ENCODE measurements at places on chromosomes 11 and 22. TPM values are rescaled to one million over a fixed set of nuclear protein-coding genes. Genes with fewer than 3 reads are reported as not detected.

AAMDC gene
- 5.2 TPM for total RNA-seq

DNA sequence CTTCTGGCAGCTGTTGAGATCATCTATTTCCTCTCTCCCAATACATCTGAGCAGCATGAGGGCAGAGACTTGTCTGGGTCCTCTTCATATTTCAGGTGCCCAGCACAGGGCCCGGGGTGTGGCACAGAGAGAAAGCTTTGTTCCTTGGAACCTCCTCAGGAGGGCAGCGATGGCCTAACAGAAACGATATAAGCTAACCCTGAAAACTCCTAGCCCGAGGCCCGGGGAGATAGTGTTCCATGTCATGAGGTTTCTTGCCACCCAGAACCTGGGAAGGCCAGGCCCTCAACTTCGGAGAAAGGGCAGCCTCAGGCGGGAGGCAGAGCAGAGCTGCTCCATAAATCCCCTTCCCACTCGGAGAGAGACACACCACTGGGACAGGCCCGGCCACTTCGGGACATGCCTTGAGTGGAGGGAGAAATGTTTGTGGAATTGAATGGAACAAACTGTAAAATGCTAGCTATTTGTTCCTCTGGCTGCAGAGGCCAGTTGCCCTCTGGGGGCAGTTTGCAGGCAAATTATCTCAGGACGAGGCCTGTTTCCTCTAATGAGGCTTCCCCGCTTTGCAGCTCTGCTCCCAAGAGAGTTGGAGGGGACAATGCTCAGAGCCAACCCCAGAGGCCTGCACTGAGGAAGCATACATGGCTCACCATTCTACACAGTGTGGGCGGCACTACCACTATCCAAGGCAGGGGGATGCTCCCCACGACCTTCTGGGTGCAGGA is 11.6 kb downstream of the ARRB1 start:
- no peak for DNase-seq

DNA sequence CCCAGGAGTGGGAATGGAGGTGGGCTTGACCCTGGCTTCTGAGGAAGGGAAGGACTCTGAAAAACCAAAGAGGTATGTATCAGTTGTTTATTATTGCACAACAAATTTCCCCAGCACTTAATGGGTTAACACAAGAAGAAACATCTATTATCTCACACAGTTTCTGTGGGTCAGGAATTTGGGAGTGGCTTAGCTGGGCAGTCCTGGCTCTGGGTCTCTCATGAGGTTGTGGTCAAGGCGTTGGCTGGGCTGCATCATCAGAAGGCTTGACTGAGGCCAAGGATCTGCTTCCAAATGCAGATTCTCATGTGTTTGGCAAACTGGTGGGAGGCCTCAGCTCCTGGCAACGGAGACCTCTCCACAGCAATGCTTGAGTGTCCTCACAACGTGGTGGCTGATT is 17.5 kb upstream of the SMIM38 start:
- DNase-seq: no peak

GRCh38 chr11:95193541-95193940 is 37.5 kb downstream of the SESN3 start:
- DNase-seq: no peak

HOATZ gene
- total RNA-seq: not detected

GDPD4 gene
- not detected for total RNA-seq

DNA sequence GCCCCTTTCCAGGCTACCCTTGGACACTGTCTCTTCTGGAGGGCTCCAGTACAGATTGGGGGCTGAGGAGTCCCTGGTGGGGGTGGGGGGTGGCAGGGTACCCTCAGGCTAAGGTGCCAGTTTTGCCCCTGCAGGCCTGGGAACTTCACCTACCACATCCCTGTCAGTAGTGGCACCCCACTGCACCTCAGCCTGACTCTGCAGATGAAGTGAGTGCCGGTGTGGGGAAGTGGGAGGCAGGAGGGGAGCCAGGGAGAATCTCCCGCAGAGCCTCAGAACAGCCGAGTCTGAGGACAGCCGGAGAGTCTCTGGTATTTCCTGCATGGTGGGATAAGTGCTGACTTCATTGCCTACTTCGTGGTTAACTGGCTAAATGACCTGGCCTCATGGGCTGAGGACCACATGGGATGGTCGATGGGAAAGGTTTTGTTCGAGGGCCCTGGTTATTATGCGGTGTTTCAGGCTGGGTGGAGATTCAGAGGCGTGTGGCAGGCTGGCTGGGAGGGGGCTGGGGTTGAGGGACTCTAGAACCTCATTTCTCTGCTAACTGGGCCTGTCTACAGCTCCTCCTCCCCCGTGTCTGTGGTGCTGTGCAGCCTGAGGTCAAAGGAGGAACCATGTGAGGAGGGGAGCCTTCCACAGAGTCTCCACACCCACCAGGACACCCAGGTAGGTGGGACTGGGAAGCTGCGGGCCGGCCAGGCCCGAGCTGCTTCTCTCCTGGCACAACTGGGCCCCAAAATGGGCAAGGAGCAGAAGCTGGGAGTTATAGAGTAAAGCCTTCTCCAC is 8.5 kb downstream of the TMEM258 start:
- DNase-seq: no peak

CCDC15 gene
- 0.91 TPM for total RNA-seq
